ENCODE measurements at places on chromosomes 2 and 18.

GRCh38 chr2:104818264-104818663 is 35.7 kb upstream of the POU3F3 start:
- no peak for DNase-seq

- DNase-seq: no peak
Measured at GRCh38 chr2:2703762-2704427, 372.8 kb upstream of the MYT1L start.

DNA sequence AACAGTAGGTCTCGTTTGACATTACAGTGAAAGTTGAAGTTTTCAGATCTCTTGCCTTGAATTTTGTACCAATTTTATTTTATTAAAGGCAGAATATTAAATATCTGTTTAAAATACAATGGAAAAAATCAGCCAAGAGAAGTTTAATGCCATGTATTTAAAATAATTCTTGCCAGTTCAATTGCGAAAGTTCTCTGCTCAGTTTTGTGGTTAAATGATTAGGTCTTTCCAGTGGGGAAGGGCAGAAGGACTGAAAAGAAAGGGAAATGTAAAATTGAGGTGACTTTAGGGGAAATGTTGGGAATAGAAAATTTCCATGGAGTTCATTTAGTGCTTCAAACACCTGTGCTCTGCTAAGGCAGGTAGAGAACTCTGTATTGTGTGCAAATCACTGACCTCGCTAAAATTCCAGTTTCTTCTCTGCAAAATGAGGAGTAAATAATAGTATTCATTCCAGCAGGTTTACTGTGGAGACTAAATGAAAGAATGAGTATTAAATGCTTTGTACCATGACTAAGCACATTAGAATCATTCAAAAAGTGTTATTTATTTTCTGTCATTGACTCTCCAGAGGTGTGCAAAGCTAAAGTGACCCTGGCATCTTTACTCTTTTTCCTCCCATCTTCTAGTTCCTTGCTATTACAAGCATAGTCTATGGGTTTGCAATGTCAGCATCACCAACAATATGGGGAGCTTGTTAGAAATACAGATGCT is 74.4 kb downstream of the KIAA1328 start:
- no peak for DNase-seq

DNA sequence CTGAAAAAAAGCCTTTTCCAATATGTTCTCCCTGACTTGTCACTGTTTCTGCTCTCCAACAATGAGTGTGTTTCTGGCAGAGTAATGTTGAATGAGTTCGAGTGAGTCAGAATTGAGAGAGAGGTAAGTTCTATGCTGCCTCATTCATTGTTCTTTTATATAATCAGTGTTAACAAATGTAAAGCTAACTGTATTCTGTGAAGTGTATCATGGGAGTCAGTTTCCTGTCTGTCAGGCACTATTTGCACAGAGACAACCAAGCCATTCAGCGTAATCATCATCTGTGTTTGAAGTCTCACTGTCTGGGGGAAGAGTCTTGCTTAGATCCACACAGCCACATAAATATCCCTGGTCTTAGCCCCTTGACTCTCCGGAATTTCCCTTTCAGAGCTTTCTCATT is 22.0 kb upstream of the UPP2 start:
- no peak for DNase-seq

DNA sequence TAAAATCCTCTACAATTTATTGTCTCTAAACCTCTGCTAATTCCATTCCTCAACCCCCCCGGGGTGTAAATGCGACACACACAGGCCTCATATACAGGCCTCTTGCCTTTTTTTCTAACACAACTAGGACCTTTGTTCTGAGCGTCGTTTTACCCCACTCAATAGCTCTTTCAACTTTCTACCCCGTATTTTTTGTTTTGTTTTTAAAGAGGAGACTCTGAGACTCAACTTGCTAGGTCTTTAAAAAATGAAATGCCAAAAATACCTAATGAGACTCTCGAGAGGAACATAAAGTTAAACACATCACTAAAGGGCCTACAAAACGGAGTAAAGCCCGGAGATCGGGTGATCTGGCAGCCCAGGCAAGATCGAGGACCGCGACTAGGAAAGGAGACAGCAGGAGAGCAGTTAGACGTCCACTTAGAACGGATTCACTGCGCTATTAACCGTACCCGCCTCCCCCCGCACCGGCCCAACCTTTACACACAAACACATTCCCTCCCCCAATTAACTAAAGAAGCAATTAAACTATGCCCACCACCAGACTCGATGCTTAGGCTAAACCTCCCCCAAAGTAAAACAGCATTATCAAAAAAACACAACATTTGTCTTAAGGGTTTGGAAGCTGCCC is 1.7 kb downstream of the TRIP12 start:
- DNase-seq: no peak

DNA sequence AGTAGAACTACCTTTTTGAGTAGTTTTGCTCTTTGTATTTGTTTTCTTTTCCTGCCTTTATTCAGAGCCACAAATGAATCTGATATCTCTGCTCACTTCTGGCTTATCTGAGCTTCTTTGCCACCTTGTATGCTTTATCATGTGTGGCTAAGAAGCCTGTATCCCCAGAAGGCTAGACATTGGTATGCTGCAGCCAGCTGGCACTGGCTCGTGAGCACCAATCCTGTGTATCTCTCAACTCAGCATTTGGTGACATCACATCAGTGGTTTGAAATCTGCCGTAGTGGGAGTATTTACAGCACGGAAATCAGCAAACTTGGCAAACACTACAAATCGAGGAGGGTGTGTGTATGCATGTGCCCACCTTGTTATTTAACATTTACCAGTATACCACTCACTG is 183.7 kb upstream of the LHCGR start:
- DNase-seq: no peak

DNA sequence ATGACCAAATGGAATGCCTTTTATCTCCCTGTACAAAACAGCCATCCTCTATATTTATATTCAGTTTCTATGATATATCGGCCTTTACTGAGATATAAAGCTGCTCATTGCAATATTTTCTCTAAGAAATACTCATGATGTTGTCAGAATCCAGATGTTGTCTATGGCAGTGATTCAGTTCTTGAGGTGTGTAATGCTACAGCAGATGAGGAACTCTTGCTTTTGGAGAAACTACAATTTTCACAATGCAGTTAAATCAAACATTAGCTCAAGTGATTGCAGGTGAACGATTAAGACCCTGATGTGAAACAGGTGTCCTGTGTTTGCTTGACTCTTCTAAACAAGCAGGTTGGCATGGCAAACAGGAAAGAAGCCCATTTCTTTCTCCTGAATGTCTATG is 256.2 kb upstream of the CDH20 start:
- DNase-seq: no peak

DNA sequence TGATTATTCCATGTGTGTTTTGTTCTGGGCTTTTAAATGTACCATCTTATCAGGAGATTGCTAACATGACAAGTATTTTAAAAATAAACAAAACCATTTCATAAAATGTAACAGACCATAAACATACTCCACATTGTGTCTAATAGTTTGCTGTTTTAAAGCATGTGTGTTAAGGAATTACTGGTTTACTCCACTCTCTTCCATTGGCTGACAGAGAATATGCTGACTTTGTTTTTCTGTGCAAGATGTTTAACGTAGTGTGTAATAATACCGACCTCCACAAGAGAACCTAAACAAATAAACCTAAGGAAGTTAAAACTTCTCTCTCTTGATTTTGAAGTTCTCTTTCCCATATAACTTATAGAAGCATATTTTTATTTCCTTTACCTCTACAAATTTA is 17.0 kb upstream of the TMEM18 start:
- DNase-seq: no peak

- DNase-seq: no peak
Measured at GRCh38 chr18:35736696-35737095, 155.2 kb downstream of the GALNT1 start.

GRCh38 chr18:73261923-73262322 is 394.1 kb upstream of the NETO1 start:
- no peak for DNase-seq

DNA sequence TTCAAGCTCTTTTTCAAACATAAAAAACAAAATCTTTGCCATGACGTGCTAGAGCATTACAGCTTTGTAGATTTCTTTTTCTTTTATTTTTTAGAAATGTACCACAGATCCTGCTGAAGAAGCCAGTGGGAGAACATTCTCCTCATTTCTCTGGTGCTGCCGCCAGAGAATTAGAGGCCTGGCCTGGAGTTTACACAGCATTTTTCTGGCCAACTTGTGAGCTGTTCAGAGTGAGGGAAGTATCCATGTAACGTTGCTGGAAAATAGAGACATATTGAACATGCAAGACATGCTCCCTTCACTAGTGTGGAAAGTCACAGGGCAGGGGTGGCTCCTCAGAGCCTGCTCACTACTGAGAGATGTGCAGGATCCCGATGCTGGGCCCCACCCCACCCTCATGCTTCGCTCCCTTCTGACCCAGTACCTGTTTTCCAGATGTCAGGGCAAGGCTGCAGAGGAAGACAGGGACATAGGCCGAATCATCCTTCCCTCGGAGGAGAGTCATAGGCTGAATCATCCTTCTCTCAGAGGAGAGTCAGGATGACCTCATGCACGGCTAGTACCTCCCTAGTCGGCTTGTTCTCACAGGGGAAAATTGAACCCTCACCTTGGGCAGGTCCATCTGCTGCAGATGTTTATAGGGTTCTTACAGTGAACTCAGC is 298.5 kb downstream of the INSIG2 start:
- no peak for DNase-seq

- peak; percentile 83 for DNase-seq
Measured at GRCh38 chr2:231052494-231053451, 3.9 kb upstream of the PSMD1 start.

DNA sequence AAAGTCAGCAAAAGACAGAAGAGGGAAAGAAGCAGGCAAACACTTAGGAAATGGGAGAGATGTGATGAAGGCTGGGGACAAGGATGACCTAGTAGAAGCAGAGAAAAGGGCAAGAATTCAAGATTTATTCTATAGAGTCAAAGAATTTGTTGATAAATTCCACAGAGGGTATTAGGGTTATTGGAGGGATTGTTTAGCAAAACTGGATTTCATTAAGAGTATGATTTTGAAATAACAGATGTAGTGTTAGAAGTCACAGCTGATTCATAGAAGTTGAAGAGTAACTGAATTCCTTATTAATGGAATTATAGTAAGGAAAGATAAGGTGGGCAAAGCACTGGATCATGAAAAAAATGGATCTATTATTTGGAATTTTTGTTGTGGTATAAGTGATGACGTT is 48.6 kb downstream of the CEP192 start:
- no peak for DNase-seq

GRCh38 chr2:182208421-182208820 is 218.4 kb downstream of the PDE1A start:
- no peak for DNase-seq

DNA sequence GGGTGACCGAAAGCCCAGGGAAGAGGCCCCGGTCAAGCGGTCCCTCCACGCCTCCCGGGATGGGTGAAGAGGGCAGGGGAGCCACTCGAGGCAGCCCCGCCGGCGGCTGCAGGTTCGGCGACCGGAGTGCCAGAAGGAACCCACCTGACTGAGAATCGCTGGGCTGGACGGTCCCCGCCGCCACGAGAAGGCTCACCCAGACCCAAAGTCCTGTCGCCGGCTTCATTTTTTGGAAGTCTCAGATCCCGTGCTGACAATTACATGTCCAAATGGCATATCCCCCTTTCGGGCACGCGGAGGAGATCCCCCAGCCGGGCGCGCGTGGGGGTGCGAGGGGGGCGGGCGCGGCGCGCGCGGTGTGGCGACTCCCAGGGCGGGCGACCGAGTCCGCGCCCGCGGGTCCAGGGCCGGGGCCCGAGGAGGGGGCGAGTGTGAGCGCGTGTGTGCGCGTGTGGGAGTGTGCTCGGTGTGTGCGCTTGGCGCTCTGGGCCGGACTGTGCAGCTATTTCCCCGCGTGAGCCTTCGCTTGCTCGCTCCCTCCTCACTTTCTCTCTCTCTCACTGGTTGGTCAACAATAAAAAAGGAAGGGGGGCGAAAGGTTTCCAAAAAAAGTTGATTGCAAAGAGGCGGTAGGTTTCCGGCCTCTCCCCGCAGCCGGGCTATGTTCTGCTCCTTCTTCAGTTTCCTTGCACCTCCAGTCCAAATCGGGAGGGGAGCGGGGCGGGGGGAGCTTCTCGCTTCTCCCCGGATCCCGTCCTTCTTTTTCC is at the start of gene ERBB4:
ERBB4 (minus strand) TSS at position 498 of the 767 bp plus-strand sequence; CDS start at position 226, 272 bp downstream.
- DNase-seq: no peak

- DNase-seq: no peak
Measured at GRCh38 chr2:46966576-46966975, 51.0 kb upstream of the MCFD2 start.

- no peak for DNase-seq
Measured at GRCh38 chr2:112529757-112530156, 12.5 kb upstream of the POLR1B start.

GRCh38 chr18:48736321-48737260 is 197.8 kb downstream of the CTIF start:
- no peak for DNase-seq

DNA sequence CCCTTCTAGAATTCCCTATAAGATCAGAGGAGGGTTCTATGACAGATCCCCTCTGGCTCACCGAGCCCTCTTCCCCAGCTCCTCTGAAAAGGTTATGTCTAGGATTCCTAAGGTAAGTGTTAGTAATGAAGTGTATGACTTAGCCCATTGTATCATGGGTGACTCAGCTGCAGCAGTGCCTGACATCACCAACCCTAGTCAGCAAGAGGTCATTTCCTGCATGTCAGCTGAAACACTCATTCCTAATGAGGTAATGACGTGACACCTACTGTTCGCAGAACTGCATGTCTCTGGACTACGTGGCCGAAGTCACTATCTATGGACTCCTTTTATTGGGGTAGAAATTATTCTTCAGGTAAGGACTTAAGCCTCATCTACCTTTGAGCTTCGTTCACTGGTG is 196.1 kb upstream of the MYT1L start:
- DNase-seq: no peak

GRCh38 chr2:177543007-177543760 is 150.6 kb downstream of the AGPS start:
- no peak for DNase-seq

- no peak for DNase-seq
Measured at GRCh38 chr2:224969095-224969494, 73.2 kb downstream of the DOCK10 start.

- DNase-seq: no peak
Measured at GRCh38 chr2:40318921-40319320, 133.0 kb downstream of the SLC8A1 start.

DNA sequence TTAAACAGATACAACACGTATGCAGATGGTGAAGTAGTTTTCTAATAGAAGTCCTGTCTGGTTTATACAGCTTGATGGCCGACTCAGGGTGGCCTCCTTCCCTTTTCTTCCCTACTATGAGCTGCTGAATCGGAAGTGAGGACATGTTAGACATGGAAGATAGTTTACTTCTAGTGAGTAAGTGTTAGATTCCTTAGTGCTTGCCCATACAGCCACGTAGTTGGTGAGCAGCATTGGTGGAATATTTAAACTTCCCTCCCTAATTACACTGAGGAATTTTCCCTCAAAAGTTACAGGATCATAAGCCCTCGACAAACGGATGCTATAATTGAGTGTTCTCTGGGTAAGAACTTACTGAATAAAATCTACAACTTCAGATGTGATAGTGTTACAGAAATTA is 52.1 kb downstream of the RHBDD1 start:
- DNase-seq: no peak

GRCh38 chr2:198100346-198100745 is 296.0 kb downstream of the PLCL1 start:
- DNase-seq: no peak

GRCh38 chr2:10462178-10463083 is 14.3 kb upstream of the ODC1 start:
- no peak for DNase-seq
